Activated naive CD4-positive, alpha-beta T cell treated with anti-CD3 and anti-CD28 coated beads, Interleukin-2, amount 50 U/mL, for 72 hours (primary cell): ENCODE measurements at places on chromosomes 16 and 17. TPM values are rescaled to one million over a fixed set of nuclear protein-coding genes. Genes with fewer than 3 reads are reported as not detected.
A peak's percentile ranks its signal among the peaks of the same experiment; 100 is the strongest.

LDHD gene
- total RNA-seq = 0.64 TPM

AANAT gene
- total RNA-seq = not detected

DNA sequence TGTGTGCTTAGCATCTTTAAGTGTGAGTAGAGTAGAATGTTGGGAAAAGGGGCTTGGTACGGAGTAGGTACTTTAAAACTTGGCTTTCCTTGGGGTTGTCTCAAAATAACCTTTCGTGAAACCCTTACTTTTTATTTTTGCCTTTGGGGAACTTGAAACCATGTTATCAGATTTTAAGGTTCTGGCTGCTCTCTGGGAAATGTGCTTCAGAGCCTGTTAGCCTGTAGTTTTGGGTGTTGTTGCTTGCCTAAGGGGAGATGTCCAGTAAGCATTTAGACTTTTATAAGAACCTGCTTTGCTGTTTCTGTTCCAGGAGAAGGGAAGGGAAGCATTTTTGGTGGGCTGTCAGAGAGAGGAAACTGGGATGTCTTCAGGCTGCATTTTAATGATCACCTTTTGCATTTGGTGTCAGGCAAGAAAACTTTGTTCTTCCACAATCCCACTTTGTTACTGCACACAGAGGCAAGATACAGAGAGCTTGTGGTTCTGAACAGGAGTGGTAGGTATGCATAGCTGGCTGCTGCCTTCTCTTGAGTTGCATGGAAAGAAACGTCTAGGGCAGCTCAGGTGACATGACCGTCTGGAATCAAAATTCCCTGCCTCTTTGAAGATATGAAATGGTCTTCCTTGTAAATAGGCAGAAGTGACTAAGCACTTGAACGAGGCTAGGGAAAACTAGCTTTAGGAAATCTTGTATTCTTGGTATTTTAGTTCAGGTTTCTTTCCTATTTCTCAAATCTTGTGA is 1.7 kb downstream of the RABEP1 start:
- DNase-seq = no peak

TBC1D3E gene
- not detected for total RNA-seq

GRCh38 chr17:64978138-64978537 is 58.9 kb upstream of the LRRC37A3 start:
- no peak for DNase-seq

C1QL1 gene
- total RNA-seq = 0.18 TPM

- no peak for DNase-seq
Measured at GRCh38 chr17:4542003-4542725, 13.0 kb downstream of the MYBBP1A start.

DNA sequence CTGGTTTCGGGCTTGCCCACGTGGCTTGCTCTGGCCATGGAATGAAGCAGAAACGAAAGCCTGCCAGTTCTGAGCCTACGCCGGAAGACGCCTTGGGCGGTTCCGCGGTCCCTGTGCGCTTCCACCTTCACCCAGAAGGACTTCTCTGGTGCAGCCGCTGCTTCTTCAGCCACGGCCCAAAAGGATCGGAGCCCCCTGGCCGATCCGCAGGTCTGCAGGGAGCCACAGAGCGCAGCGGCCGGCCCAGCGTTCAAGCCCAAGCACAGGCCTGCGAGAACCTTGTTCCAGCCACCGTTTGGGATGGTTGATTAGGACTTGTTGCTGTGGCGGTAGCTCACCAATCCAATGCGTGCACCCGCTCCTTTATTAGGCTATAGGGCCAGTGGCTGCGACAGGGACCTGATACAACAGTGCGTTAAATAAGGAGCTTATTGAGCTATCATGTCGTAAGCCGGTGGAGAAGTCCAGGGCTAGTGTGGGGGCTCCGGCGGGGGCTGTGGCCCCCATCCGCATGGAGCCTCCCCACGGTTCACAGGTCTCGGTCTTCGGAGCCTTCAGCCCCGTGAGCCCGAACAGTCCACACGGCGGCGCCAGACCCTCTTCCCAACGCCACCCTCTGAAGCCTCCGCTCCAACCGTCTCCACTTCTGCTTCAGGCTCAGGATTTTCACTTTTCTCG is 10.2 kb upstream of the MPP2 start:
- peak; percentile 64 for DNase-seq

GRCh38 chr17:17570140-17570797 is 21.2 kb downstream of the PEMT start:
- no peak for DNase-seq

VAT1L gene
- not detected for total RNA-seq

DNA sequence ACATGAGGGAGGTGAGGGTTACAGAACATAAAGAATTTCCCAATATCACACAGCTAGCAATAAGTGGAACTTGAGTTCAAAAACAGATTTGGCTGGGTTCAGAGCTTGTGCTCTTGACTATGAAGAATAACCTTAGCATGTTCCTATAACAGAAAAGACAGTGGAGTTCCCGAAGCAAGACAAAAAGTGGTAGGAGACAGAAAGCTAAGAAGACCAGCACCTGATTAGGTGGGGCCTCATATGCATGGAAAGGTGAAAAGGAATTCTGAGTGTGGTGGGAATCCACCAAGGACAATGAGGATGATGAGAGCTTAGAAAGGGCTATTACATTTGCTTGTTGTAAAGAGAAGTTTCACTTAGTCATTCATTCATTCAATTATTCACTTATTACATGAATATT is 26.6 kb upstream of the CDYL2 start:
- DNase-seq = no peak

CDH11 gene
- not detected for total RNA-seq

LIMD2 gene
- 76.7 TPM for total RNA-seq

GRCh38 chr17:62876063-62876462 is 67.9 kb upstream of the MARCHF10 start:
- DNase-seq = no peak

PTX4 gene
- total RNA-seq = not detected

- no peak for DNase-seq
Measured at GRCh38 chr16:89150981-89151380, 20.6 kb upstream of the CDH15 start.

- peak; percentile 32 for DNase-seq
Measured at GRCh38 chr17:7260651-7261378, 1.5 kb downstream of the CLDN7 start.

GRCh38 chr17:47320879-47321502 is 2.8 kb upstream of the EFCAB13 start:
- no peak for DNase-seq

DNA sequence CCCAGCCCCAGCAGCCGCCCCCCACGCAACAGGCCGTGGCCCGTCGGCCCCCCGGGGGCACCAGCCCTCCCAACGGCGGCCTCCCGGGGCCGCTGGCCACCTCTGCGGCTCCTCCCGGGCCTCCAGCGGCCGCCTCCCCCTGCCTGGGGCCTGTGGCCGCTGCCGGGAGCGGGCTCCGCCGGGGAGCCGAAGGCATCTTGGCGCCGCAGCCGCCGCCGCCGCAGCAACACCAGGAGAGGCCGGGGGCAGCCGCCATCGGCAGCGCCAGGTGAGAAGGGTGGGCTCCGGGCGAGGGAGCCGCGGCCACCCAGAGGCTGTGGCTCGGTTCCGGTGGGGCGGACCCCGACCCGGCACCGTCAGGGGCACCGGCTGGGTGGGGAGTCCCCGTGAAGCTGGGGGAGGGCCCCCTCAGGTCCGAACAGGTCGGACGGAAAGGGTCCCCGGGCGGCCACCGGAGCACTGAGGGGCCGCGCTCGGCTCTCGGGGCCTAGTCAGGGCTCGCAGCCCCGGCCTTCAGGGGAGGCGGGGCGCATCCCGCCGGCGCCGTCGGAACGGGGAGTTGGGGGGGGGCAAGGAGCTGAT is 583 bp downstream of the ATXN2L start:
- no peak for DNase-seq

DNA sequence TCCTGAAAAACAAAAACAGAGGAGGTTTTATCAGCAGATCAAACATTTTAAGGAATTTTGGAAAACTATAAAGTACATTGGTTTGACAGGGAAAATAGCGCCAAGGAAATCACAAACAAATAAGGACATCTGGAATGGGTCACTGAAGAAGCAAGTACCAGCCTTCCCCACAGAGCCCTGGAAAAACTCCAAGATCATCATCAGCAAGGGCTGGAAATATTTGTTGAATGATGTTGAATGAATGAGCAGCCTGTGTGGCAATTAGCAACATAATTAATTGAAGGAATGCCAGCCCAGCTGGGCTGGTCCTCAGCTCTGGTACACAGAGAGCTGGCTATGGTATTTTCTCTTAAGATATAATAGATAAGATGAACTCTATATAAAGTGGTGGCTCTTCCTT is 290.4 kb downstream of the HS3ST3A1 start:
- no peak for DNase-seq

CASKIN1 gene
- total RNA-seq = 0.77 TPM

DNA sequence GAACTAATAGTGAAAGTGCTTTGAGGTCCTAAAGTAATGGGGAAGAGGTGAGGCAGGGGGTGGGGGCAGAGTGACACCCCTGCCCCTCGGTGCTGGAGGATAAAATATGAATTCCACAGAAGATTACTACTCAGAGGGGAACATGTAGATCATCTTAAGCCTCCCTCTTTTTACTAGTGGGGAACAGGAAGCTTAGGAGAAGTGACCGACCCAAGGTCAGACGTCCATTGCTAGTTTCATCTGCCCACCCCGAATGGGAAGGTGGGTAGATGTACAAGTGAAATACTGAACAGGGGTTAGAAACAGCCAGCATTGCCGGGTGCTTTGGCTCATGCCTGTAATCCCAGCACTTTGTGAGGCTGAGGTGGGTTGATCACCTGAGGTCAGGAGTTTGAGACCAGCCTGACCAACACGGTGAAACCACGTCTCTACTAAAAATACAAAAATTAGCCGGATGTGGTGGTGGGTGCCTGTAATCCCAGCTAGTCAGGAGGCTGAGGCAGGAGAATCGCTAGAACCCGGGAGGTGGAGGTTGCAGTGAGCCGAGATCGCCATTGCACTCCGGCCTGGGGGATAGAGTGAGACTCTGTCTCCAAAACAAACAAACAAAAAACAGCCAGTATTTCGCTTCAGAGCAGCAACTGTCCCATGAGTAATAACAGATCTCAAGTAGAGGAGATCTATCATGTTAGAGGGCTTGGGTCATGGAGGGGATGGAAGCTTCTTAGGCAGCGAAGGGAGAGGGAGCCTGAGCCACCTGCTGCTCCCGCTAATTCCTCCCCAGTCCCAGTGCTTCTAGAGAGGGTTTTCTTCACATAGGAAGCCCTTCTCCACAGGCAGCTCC is 1.2 kb upstream of the NR1D1 start:
- DNase-seq = no peak

DNA sequence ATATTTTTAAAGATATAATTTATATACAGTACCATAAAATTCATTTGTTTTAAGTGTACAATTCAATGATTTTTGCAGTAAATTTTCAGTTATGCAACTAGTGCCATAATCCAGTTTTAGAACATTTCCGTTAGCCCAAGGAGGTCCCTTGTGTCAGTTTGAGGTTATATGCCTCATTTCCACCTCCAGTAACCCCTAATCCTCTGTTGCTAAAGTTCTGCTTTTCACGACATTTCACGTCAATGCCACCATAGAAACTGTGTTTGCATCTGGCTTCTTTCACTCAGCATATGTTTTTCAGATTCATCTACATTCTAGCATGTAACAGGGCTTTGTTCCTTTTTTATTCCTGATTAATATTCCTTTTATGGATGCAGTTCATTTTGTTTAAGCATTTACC is 42.4 kb upstream of the NUDT7 start:
- no peak for DNase-seq

GRCh38 chr16:75301804-75302203 is 50.4 kb upstream of the BCAR1 start:
- no peak for DNase-seq

DNA sequence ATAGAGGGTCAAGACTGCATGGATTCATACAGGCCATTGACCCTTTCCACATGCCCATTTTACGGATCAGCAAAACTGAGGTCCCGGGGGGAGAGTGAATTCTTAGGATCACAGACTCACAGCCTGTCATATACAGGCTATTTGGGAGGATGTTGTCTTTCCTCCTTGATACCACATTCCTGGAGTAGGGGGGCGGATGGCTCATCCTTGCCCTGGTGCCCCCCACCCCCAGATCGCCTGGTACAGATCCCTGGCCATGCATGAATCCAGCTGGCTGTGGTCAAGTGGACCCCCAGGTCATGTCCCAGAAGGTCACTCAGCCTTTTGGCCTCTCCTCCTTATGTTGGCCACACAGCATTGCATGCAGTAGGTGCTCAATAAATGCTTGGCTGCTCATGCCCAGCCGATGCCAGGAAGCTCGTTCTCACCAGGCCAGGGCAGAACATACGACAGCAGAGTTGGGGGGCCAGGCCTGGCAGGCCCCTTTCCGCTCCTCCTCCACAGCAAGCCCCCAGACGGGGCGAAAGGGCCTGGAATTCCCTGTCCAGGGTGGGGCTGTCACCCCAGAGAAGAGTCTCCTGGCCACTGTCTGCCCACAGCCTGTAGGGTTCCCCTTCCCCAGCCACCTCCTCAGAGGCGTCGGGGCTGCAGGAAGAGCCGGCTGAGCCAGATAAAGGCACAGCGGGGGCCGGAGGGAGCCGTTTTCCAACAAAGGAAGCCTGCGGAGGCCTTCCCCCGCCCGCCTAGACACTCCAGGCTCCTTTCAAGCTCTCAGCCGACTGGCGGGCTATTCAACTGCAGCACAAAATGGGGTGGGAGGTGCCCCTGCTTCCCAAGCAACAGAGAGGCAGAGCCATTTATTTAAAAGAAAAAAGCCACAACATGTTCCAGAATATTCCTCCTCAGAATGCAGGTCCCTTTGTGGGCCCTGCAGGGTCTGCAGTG is 215.7 kb upstream of the CIBAR2 start:
- DNase-seq = no peak

DNA sequence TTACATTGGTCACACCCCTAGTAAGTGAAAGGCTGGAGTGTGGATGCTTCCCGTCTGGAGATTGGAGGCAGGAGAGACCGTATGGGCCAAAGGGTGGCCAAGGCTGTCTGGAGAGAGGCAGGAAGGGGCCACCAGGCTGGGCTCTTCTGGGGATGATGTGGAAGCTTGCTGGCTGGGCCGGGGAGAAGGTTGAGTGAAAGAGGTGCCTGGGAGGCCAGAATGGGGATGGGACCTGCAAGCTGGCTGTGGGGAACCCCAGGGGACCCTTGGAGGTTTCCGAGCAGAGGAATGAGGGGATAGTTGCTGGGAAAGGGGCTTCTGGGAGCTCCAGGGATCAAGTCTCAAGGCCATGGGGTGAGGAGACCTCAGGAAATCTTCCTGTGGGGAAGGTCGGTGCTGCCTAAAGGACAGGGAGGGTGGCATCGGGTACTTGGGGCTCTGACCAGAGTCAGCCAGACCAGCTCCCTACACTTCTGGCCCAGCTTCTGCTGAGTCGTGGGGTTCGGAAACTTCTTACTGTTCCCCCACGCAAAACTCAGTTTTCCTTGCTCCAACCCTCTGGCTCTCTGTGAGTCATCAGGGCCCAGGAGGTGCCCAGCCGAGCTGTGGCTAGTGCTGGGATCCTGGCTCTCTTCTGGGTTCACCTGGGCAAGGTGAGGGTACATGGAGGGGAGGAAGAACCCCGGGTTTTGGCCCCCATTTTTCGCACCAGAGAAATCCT is 3.1 kb downstream of the MRC2 start:
- no peak for DNase-seq

DRC3 gene
- total RNA-seq = 0.12 TPM

DNA sequence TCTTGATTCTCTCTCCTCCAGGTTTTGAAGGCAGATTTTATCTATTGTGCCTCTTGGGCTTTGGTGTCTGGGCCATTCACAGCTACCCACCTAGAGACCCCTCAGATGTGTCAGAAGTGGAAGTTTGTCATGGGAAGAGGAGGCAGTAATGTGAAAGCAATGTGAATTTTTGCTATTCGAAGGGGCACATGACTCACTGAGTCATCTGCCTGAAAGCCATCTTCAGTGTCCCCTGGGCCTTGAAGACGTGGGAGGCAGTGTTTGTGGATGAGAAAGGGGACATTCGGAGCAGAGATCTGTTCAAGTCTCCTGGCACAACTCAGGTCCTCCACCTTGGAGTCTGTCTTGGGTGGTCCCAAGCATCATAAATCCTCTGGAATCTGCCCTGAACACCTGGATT is 530.2 kb downstream of the NPIPA7 start:
- DNase-seq = no peak

GRCh38 chr16:46688101-46688653 is 801 bp downstream of the VPS35 start:
- DNase-seq = no peak
